Adrenal gland (tissue), 19 donors: ENCODE measurements at places on chromosomes 1 and 21.
A peak's percentile ranks its signal among the peaks of the same experiment; 100 is the strongest.

DNA sequence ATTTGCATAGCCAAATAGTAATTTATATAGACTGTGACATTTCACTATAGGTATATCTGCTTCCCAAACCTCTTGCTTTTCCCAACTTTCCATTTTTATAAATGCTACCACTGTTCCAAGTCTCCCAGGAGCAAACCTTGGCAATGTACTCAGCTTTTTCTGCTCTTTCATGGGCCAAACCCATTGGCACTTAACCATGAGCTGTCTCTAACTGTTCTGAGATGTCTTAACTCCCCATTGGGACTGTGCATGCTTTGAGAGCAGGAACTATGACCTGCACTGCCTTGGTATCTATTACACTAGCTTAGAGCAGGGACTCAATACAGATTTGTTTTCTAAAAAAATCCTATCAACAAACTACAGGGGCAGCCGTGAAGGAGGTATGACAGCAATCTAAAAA lies 22.5 kb upstream of the KHDRBS1 start:
- no peak for DNase-seq

- DNase-seq: no peak
These were observed 13.1 kb upstream of the ZRANB2 start for GRCh38 chr1:71093938-71094337.

DNA sequence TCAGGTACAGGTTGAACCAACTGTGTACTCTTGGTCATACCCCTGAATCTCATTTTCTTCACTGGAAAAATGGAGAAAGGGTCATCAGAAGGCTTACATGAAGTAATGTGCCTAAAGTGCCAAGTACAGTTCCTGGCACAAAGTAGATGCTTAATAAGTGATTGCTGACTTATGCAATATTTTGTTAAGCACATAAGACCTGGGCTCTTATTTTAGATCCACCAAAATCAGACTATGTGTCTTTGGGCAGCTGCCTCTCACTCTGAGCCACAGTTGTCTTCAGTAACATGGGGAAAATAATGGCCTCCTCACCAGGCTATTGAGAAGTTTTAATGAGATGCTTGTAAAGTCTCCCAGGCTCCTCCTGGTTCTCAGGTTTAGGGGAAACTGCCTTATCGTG lies 74.3 kb upstream of the TRABD2B start:
- DNase-seq: no peak

DNA sequence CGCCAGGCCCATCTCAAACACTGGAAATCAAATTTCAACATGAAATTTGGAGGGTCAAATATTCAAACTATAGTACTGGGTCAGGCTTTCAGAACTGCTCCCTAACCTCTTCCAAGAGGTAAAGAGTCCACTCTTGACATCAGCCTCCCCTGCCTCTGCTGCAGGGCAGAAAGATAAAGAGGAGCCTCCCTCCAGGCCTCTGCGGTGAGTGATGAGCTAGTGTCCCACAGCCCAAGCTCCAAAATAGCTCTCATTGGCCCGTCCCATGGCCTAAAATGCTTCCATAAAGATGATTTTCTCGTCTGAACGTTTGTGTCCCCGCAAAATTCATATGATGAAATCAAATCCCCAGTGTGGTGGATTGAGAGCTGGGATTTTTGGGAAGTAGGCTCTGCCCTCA lies 33.7 kb upstream of the CCSAP start:
- DNase-seq: no peak

DNA sequence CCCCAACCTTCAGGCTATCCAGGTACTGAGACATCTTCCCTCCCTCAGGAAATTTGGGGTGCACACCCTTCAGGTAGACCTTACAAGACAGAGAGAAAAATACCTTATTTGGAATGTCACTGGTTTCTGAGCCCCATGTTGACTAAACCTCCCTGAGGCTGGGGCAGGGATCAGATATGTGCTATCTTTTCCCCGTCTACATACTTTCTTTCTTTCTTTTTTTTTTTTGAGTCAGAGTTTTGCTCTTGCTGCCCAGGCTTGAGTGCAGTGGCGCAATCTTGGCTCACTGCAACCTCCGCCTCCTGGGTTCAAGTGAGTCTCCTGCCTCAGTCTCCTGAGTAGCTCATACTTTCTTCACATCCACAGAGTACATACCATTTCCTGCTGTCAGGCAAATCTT lies 1.6 kb downstream of the CYB5R1 start:
- peak; percentile 33 for DNase-seq

DNA sequence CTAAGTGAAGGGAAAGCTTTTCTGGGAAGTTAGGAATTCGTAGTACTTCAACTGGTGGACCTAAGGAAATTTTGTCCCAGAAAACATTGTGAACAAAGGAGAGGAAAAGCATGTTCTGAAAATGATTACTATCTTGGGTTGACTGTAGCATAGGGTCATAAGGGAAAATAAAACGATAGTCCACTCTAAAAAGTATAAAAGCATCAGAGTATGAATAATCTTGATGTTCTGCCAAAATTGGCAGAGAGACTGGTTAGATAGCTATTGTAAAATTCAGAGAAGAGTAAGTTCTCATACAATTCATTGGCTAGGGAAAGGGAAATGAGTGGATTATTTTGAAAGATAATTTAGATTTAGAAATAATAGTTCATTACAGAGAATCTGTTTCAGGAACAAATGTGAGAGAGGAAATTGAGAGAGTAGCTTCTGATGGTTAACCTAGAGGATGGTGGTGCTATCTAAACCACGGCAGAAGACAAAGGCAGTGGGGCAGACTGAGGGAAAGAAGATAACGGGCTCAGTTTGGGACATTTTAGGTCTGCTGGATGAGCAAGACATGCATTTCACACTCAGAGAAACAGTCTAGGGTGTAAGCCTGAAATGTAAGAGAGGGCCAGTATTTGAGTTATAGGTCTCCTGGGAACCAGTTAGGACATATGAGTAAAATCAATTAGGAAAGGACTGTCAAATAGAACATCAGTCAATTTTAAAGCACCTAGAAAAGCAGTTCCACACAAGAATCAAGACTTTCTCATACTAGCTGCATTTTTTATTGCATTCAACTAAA lies 799.3 kb upstream of the CXADR start:
- no peak for DNase-seq

DNA sequence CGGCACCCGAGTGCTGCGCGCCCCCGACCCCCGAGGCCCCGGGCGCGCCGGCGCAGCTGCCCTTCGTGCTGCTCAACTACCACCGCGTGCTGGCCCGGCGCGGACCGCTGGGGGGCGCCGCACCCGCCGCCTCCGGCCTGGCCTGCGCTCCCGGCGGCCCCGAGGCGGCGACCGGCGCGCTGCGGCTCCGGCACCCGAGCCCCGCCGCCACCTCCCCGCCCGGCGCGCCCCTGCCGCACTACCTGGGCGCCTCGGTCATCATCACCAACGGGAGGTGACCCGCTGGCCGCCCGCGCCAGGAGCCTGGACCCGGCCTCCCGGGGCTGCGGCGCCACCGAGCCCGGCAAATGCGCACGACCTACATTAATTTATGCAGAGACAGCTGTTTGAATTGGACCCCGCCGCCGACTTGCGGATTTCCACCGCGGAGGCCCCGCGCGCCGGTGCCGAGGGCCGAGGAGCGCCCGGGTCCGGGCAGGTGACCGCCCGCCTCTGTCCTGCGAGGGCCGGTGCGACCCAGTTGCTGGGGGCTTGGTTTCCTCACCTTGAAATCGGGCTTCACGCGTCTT lies 49.0 kb downstream of the SIM2 start:
- DNase-seq: peak; percentile 69

DNA sequence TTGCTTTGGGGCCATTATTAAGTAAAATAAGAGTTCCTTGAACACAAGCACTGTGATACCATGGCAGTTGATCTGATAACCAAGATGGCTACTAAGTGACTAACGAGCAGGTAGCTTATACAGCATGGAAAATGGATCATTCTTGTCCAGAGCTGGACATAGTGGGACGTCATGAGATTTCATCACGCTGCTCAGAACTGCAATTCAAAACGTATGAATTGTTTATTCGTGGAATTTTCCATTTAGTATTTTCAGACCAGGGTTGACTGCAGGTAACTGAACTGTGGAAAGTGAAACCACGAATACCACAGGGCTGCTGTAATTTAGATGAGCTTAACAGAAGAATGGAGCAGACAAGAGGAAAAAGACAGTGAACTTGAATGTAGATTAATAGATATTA lies 38.9 kb downstream of the CCDC18 start:
- DNase-seq: no peak

DNA sequence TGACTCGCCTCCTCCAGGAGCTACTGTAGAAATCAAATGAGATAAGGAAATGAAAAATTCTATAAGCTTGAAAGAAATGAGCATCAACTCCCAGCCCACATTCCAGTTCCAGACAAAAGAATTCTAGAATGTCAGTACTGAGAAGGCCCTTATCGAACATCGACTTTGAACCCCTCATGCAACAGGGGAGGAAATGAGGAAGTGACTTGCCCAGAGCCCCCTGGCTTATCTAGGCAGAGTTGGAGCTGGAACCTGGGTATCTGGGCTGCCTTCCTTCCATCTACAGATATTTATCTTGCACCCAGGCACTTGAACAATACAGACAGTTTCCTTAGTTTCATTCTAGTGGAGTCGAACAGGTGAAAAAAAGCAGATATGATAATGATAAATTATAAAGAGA lies 22.3 kb downstream of the MECR start:
- DNase-seq: no peak

DNA sequence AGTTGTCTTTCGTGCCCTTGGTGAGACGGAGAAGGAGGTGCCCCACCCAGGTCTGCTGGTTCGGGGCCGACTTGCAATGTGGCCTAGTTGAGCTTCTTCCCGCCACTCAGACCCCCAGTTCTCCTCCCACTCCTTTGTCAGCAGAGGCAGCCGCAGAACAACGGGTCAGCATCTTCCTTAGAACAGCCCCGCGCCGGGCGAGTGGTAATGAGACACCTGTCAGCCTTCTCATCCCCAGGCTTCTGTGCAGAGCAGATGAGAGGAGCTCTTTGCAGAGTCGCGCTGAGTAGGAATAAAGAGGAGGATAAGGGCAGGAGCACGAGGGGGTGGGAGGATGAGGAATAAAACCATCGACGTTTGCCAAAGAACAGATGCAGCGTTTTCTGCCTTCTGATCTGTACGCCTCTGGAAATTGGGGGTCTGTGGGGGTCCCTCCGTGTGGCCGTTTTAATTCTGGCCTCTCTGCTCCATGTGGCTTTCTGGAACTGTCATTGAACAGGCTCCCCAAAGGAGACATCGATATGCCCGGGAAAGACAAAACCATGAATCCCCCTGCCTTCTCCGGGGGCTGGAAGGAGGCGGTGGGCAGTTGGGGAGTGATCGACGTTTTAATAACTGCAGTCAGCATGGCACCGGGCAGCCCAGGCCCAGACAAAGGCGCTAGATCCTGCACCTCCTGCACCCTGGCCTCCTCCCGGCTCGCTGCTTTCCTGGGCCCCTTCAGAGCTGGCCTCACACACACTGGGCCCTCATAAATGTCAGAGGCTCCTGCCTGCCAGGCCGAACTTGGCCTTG lies 27.5 kb upstream of the IGSF21 start:
- no peak for DNase-seq

- DNase-seq: no peak
These were observed 417.7 kb upstream of the USP24 start for GRCh38 chr1:55632906-55633305.

DNA sequence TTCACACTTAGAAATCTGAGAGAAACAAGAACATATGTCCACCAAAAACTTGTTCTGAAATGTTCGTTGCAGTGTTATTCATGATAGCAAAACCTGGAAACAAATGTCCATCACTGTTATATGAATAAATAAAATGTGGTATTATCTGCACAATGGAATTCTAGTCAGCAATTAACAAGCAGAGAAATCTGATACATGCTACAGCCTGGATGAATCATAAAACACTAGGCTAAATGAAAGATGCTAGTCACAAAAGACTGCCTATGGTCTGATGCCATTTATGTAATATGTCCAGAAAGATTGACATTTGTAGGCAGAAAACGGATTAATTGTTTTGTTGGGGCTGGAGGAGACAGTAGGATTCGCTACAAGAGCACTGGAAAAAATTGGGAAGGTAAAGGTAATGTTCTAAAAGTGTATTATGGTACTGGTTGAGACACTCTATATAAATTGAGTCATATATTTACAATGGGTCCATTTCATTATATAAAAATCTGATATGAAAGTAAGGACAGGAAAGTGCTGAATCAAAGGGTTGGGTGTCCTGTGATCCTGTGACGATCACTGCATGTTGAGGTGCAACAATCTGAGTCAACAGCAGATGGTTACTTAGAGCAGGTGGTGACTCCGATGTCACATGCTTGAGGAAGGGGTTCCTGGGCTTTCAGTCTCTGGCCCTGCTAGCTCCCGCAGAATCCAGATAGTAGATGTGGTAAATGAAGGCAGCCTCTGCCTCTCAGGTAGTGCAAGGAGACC lies 102.1 kb upstream of the NBPF4 start:
- DNase-seq: no peak

- no peak for DNase-seq
These were observed 131.8 kb downstream of the PTPN14 start for GRCh38 chr1:214419650-214420049.

GRCh38 chr1:6487804-6488484 lies 3.5 kb downstream of the PLEKHG5 start:
- DNase-seq: no peak

DNA sequence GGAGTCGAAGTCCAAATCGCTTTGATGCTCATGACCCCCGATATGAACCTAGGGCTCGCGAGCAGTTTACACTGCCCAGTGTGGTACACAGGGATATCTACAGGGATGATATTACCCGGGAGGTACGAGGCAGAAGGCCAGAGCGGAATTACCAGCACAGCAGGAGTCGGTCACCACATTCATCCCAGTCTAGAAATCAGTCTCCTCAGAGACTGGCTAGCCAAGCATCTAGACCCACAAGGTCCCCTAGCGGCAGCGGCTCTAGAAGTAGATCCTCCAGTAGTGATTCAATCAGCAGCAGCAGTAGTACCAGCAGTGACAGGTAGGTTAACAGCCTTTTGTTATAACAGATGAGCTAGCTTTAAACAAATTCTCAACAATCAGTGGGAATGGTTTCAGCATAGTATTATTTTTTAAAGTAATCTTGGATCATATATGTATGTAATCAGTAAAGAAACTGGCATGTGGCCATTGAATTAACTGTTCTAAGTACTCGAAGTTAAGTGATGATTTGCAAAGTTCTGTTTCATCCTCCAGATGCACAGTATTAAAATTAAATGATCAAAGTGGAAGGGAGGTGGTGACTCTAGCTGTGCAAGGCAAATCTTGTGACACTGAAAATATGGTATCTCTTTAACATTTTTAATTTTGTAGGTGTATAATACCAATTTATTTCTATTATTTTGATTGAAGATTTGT lies 29.0 kb downstream of the SPEN start:
- DNase-seq: no peak

DNA sequence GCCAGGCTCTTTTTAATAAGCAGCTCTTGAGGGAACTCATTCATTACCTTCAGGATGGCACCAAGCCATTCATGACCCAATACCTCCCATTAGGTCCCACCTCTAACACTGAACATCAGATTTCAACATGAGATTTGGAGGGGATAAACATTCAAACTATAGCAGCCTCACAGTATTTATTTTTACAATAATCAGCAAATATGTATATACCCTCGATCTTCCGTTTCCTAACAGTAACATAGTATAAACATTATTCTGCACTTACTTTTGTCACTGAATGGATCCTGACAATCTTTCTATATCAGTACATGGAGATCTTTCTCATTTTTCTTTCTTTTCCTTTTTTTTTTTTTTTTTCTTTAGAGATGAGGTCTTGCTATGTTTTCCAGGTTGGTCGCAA lies 5.4 kb downstream of the CATSPER4 start:
- no peak for DNase-seq
